ENCODE measurements at places on chromosomes 16 and 17. TPM values are rescaled to one million over a fixed set of nuclear protein-coding genes. Genes with fewer than 3 reads are reported as not detected.
A peak's percentile ranks its signal among the peaks of the same experiment; 100 is the strongest.

- DNase-seq, result no peak
These were observed 103.4 kb downstream of the ZNF18 start for GRCh38 chr17:11893862-11894261.

- no peak for DNase-seq
These were observed 413.1 kb upstream of the MON1B start for GRCh38 chr16:76777721-76778465.

GRCh38 chr16:89277641-89278341 lies 60.3 kb downstream of the ZNF778 start:
- no peak for DNase-seq

DNA sequence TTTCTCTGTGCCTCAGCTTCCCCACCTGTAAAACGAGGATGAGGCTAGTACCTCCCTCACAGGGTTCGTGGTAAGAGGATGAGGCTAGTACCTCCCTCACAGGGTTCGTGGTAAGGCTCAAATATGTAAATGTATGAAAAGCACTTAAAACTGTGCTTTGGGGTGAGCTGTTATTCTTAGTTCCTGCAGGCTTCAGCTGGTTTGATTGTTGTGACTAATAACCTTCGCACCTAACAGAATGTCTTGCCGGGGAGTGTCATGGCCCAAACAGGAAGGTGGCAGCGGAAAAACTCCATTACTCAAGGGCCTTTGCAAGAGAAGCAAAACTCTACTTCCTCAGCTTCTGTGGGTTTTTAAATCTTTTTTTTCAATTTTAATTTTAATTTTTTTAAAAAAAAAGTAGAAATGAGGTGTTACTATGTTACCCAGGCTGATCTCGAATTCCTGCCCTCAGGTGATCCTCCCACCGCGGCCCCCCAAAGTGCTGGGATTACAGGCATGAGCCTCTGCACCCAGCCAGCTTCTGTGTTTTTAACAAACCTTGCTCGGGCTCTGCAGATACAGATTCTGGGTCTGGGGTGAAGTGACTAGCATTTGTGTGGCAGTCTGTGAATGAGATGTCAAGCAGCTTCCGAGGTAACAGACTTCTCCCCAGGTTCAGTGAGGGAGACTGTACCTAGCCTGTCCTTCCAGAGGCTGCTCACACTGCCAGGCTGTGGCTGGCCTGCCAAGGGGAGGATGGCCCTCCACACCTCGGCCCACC lies 103.0 kb downstream of the RAB11FIP4 start:
- DNase-seq, result peak; percentile 81

GRCh38 chr16:10078541-10078949 lies 103.7 kb downstream of the GRIN2A start:
- DNase-seq, result no peak

DNA sequence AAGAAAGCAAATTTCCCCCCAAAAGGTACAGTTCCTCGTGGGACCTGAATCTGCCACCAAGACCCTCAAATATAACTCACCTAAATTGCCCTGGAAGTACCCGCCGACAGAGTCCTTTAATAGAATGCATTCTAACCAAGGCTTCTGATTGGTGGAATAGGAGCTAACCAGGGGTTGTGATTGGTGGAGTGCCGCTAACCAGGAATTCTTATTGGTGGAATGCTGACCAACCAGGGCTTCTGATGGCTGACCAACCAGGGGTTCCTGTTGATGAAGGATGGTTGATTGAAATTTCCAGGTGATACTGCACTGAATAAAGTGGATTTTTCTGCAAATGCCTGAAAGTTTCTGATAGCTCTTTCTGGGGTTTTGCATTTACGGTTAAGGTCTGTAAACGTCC lies 6.5 kb downstream of the TFAP4 start:
- DNase-seq, result no peak

DNA sequence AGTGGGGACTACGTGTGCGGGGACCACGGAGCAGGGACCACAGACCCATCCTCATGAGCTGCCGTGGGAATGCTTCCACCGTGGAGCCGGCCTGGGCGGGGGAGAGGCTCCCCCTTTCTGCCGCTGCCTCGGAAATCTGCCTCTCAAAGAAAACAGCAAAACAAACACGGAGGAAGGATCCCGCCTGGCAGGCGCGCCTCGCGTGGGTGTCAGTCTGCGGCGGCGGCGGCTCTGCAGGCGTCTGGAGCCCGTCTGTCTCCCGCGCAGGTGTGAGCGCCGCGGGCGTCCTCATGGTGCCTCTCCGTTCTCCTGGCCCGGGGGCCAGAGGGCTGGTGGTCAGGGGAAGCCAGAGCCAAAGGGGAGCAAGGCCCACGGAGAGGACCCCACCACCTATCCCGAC lies 27.5 kb downstream of the GSE1 start:
- DNase-seq, result no peak

The SLC38A8 gene
- total RNA-seq, result not detected

The IRX6 gene
- total RNA-seq, result not detected

The GTF3C1 gene
- 48.9 TPM for total RNA-seq

The OR1F1 gene
- not detected for total RNA-seq

All from activated CD4-positive, alpha-beta memory T cell treated with anti-CD3 and anti-CD28 coated beads, Interleukin-2, amount 10 ng/mL, durations not matched to agents 7 days and 5 days (primary cell).